ENCODE measurements at places on chromosomes 5 and 9.
A peak's percentile ranks its signal among the peaks of the same experiment; 100 is the strongest.

- no peak for DNase-seq
Observed at GRCh38 chr9:128374221-128374675, 3.1 kb downstream of the URM1 start.

- DNase-seq = no peak
Observed at GRCh38 chr5:38022631-38023030, 182.8 kb upstream of the GDNF start.

DNA sequence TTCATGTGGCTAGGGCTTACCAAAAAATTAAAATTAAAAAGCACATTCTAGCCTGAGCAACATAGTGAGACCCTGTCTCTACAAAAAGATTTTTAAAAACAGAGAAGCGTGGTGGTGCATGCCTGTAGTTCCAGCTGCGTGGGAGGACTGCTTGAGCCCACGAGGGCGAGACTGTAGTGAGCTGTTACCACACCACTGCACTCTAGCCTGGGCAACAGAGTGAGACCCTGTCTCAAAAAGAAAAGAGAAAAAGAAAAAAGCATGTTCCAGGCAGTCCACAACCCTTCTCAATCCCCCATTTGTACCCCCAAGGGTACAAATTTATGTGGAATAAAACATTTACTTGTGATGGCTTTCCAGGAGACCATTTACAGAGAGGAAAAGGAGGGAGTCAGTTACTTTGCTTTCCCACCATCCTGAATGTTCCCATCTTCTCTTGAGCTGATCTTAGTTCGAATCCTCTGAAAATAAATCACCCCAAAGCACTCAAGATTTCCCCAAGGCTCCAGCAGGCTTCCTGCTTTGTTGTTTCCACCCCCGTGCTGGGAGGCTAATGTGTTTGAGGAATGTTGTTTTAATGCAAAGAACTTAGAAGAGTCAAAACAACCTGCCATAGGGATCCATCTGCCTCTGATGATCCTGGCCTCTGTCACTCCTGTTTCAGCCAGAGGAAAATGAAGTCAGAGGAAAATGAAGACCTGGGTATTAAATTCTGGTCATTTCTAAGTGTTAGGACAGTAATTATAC, 384.7 kb downstream of the BNC2 start:
- no peak for DNase-seq

GRCh38 chr9:14992516-14992915, 82.3 kb upstream of the FREM1 start:
- DNase-seq = peak; percentile 57

DNA sequence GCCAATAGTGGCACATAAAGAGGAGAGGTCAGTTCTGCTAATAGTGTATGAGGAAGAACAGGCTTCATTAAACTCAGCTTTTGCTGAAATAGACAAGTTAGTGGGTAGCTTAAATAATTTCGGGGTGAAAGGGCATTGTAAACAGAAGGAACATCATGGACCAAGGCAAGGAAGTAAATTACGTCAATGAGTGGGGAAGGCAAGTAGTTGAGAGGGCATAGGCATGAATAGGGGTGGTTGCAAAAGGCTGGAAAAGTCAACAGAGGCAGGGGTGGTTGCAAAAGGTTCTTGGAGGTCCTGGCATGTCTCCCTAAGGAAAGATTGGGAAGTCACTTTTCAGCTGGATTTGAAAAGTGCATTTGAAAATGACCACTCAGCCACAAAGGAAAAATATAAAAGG, 383.3 kb upstream of the RPS23 start:
- no peak for DNase-seq

GRCh38 chr5:36655161-36655560, 48.8 kb downstream of the SLC1A3 start:
- DNase-seq = no peak

- peak; percentile 48 for DNase-seq
Observed at GRCh38 chr9:109013679-109014607, 644 bp upstream of the CTNNAL1 start.

DNA sequence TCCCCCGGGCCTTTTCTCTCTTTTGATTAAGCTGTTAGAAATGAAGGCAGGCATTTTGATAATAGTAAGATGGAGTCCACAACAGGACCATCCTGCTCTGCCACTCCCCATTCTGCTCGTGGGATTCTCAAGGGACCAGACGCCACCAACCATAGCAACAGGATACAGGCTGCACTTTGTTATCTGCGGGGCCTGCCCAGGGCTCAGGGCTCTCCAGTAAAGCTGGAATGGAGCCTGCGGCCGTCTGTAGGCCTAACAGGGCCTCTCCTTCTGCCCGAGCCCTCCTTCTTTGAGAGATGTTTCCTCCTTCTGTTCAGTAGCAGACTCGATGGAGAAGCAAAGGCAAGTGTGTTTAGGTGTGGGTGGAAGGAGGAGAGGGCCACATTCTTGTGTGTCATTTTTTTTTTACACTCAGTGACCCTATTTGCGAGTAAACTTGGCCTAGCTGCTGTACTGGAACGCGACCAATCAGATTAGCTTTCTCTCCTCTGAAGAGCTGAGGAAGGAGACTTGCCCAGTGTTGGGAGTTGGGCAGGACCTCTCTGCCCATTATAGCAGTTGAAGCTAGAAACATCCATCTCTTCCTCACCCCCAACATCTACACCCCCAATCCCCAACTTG, 8.9 kb upstream of the EPB41L4B start:
- DNase-seq = no peak

- DNase-seq = no peak
Observed at GRCh38 chr9:69332067-69332685, 7.2 kb downstream of the ENTREP1 start.

GRCh38 chr9:91837981-91838731, 111.9 kb downstream of the ROR2 start:
- no peak for DNase-seq

DNA sequence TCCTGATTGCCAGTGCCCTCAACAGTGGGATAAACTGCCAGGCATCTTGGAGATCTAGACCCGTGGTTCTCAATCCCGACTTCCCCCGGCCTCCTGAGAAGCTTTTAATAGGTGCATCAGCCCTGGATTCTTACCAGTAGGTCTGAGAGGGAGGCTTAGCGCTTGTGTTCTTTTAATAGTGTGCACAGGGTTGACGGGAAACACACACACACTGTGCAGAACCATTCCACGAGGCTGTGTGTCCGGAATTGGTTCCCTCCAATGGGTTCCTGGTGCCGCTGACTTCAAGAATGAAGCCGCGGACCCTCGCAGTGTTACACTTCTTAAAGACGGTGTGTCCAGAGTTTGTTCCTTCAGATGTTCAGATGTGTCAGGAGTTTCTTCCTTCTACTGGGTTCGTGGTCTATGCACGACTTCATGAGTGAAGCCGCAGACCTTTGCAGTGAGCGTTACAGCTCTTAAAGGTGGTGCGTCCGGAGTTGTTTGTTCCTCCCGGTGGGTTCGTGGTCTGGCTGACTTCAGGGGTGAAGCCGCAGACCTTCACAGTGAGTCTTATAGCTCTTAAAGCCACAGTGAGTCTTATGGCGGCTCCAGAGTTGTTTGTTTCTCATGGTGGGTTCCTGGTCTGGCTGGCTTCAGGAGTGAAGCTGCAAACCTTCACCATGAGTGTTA, 46.6 kb upstream of the PRSS3 start:
- DNase-seq = no peak

- DNase-seq = peak; percentile 51
Observed at GRCh38 chr9:137492464-137493363, 33.6 kb upstream of the NSMF start.

- peak; percentile 48 for DNase-seq
Observed at GRCh38 chr9:71363286-71363961, 242.0 kb upstream of the TRPM3 start.

DNA sequence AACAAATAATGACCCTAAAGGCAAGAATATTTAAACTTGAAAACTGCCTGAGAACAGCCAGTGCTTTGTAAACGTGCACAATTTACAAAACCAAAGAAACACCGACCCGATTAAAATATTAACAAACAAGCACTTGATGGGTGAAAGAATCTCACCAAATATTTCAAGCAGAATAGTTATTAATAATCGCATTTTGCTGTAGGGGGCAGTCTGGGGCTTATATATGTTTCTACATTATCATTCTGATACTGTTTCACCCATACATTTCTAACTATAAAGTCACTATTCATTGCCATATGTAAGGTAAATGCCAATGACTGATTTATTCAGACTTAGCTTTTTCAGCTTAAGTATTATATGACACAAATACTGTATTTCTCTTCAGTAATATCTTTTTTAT, 37.7 kb downstream of the UBAP2 start:
- no peak for DNase-seq

DNA sequence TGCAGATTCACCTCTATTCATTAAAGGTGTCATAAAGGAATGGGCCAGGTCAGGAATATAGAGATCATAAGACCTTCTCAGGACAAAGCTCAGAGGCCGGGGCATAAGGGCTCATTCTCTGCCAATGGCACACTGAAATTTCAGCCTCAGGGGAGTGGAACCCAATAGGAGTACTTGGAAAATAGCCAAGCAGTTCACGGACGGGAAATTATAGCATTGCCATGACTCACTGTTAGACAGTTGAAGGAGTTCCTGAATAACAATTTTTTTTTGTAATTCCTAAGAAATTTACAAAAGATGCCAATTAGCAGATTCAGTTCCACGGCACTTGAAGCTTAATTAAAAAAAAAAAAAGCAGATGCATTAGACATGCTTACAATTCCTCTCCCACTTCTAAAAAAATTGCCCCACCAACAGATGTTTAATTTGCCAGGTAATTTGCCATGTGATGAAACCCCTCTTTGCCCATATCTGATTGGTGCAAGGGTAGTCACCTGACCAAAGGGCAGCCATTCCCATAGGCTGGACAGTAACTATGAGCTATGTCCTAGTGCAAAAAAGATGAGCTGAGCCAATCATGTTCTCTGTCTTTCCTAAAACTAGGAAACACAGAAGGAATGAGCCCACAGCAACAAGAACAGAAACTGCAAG, 58.6 kb downstream of the PTCD2 start:
- DNase-seq = peak; percentile 30

DNA sequence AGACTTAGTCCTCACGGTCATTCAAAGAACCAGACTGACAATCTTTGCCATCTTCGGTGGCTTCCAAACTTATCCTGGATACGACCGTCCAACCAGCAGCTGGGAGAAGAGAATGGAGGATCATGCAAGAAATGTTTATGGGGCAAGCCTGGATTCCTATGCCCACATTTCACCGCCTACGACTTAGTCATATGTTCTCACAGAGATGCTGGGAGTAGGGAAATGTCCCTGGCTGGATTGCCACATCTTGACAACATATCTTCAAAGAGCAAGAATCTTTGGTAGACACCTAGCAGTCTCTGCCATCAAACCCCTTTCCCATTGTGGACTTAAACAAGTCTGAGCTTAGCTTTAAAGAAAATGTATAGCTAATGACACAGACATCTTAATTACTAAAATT, 5.0 kb downstream of the MED7 start:
- DNase-seq = no peak

DNA sequence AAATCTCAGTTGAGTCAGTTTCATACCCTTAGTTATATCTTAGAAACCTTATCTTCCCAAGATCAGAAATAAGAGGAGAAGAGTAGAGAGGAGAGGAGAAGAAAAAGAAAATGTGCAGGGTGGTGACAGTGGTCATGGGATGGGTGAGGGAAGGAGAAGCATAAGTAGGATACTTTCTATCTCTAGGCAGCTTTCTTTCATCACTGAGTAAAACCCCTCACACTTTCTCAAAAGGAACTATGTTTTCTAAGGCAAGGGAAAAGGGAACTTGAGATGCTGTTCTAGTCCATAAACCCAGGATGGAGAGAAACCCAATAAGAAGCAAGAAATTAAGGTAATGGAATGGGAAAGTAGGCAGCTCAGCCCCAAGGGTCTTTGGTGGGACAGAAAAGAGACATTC, 225.3 kb downstream of the MCTP1 start:
- DNase-seq = no peak

DNA sequence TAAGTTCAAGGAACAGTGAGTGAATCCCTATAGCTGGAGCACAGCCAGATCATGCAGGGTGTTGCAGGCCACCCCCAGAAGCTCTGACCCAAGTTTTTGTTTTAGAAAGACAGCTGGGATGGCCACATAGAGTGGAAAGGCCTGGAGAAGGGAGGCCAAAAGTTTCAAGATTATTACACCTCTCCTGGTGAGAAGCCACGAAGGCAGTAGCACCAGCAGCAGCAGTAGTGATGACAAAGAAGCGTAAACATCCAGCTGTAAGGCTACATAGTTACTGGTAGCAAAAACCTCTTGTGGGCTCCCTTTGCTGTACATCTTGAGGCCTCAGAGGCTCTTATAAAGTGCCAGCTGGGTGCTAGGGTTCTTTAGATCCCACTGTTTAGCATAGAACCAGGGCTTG, 11.8 kb downstream of the ADAMTSL1 start:
- no peak for DNase-seq

DNA sequence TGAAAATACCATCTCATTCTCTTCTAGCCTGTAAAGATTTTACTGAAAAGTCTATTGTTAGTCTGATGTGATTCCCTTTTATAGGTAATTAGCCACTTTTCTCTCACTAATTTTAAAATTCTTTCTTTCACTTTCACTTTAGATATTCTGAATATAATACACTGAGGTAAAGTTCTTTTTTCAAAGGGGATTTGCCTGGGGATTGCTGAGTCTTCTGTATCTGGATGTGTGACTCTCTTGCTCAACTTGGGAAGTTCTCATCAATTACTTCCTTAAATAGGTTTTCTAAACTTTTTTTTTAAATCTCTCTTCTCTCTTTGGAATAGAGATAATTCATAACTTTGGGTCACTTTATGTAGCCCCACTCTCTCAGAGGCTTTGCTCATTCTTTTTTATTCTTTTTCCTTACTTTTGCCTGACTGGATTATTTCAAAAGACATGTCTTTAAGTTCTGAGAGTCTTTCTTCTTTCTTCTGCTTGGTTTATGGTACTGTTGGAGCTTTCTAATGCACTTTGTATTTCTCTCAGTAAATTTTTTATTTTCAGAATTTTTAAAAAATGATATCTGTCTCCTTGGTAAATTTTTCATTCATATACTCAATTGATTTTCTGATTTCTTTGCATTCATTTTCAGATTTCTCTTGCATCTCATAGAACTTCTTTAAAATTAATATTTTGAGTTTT, 55.9 kb upstream of the IL12B start:
- DNase-seq = no peak

GRCh38 chr5:170372971-170373370, 16.2 kb downstream of the KCNMB1 start:
- no peak for DNase-seq

All from SK-N-MC (cell line).